ENCODE measurements at places on chromosomes 16 and 17. TPM values are rescaled to one million over a fixed set of nuclear protein-coding genes. Genes with fewer than 3 reads are reported as not detected.

NME3 gene
- 134 TPM for total RNA-seq

SLFN11 gene
- 8.2 TPM for total RNA-seq

ASPHD1 gene
- 1.1 TPM for total RNA-seq

TP53TG3 gene
- not detected for total RNA-seq

SGSM2 gene
- total RNA-seq = 41.0 TPM

CACNG5 gene
- total RNA-seq = not detected

All from transverse colon (tissue), 4 donors.